ENCODE measurements at places on chromosomes 6 and 20.

GRCh38 chr6:107692351-107692750 lies 131.8 kb downstream of the SCML4 start:
- DNase-seq, result no peak

- no peak for DNase-seq
Observed at GRCh38 chr6:7135755-7136154, 28.0 kb downstream of the RREB1 start.

DNA sequence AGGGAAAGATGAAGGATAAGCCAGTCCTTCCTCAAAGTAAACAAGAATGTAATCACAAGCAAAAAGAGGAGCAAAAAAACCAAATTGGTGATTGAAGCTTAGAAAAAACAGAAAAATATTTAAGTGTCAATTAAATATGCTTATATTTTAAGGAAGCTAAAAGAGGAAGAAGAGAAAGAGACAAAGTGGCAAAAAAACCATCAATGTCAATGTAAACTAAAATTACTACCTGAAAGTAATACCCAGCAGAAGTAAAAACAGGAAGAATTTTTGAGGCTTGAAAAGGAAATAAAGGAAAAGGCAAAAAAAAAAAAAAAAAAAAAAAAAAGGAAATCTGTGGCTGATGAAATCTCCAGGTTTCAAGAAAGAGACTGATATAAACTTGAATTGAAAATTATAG lies 36.2 kb upstream of the OGFRL1 start:
- no peak for DNase-seq

DNA sequence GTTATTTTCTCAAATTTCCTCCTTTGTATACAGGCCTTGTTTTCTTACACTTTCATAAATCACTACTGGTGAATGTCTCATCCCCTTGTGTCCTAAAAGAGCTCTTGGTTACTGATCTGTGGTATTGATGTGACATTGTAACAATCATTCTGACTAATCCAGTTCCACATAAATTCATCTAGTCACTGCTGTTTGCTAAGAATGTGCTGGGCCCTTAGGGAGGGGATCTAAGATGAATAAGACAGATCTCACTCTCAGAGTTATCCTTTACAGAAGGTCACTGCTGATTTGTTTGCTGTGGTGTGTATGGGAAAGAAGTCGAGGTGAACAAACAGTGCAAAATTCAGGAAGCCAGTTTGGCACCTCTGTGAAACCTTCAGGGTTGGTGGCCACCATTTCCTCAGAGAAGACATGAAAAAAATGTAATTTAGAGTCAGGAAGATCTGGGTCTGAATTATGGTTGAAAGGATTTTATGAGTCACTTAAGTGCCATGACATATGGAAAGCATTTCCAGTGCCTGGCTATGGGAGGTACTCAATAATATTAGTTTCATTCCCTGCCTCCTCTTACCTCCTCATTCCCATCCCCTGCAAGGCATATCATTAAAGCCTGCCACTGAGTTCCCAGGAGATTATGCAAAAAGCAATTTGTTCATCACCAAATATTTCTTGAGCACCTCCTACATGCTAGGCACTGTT lies 121.8 kb downstream of the COL9A1 start:
- no peak for DNase-seq

- DNase-seq, result no peak
Observed at GRCh38 chr20:58697201-58697866, 4.7 kb downstream of the NPEPL1 start.
